OCI-M1 (cell line): ENCODE measurements at places on chromosomes 2 and 18.

- no peak for DNase-seq
Observed at GRCh38 chr18:49949951-49950395, 136.6 kb upstream of the ACAA2 start.

DNA sequence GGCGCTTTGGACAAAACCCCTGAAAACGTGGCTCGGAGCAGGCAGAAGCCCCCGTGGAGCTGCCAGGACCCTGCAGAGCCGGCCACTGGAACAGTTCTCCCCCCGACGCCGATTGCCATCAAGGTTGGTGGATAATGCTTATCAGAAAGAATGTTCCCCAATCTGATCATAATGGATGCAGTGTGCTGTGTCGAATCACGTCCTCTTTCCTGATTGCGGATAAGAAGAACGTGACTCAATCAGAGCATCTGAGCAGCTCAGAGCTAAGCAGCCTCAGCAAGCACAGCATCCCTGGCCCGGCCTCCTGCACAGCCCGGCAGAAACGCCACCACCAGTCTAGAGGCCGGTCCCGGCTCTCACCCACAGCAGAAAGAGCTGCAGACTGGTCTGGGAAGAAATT, 488.0 kb downstream of the EIPR1 start:
- DNase-seq = no peak

DNA sequence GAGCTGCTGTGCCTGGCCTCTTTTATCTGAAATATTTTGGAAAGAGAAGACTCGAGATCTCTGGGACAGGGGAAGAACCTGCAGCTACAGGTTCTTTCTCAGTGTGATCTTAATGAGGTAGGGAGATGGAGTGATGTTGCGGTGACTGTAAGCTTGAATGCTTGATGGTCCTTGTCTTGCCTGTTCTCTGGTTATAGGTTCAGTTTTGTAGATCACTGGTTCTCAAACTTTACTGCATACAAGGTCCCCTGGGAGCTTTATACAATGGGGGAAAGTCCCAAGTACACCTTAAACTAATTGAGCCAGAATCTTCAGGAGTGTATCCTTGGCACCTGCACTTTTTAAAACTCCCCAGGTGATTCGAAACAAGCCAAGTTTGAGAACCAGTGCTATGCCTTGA, 136.7 kb upstream of the CXCR4 start:
- DNase-seq = no peak

GRCh38 chr2:96923810-96924774, 54.2 kb upstream of the SEMA4C start:
- no peak for DNase-seq

- no peak for DNase-seq
Observed at GRCh38 chr2:105675841-105676240, 68.9 kb upstream of the NCK2 start.

DNA sequence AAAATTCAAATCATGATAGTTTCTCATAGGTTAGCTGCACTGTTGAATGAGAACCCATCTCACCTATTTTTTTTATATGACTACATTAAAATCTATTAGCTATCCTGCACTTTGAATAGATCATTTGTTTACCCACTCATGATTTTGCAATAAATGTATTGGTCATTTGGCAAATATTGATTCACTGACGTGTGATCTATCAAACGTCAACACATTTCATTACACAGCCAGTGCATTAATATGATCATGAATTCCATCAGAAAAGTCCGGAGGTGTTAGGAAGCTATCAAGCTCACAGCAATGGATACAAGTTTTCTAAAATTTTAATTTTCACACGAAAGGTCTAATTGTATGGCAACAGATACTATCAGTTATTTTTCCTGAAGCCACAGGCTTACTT, 128.2 kb upstream of the ID2 start:
- DNase-seq = no peak

DNA sequence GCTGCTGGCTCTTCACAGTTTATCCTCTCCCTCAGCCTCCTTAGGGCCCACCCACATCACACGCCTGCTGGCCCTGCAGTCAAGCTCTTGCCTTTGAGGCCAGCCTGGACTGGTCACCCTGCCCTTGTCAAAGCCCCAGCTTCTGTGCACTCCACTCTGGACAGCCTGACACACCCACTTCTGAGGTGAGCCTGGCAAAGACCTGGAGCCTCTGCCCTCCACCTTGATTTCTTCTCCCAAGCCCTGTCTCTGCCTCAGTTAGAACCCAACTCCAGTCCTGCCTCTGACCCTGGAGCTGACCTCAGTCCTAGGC, 37.0 kb upstream of the TAF1B start:
- no peak for DNase-seq

- DNase-seq = no peak
Observed at GRCh38 chr2:68284896-68285295, 32.6 kb upstream of the PPP3R1 start.

GRCh38 chr2:99697811-99698568, 208.2 kb upstream of the REV1 start:
- no peak for DNase-seq

DNA sequence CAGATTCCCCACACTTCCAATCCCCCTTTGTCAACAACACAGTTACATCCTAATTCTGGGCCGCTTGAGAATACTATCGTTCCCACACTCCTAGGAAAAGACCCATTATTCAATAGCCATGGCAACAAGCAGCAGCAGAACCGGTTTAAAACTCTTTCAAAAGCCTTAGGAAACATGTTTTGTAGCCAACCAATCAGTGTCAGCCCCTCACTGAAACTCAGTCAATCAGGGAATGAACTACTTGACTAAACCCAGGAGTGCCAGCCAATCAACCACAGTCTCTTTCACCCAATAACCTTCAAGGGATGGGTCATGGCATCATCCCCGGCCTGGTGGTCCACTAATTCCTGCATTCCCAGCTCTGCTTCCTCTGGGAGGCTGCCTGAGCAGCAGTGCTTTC, 204.8 kb upstream of the HS6ST1 start:
- no peak for DNase-seq

DNA sequence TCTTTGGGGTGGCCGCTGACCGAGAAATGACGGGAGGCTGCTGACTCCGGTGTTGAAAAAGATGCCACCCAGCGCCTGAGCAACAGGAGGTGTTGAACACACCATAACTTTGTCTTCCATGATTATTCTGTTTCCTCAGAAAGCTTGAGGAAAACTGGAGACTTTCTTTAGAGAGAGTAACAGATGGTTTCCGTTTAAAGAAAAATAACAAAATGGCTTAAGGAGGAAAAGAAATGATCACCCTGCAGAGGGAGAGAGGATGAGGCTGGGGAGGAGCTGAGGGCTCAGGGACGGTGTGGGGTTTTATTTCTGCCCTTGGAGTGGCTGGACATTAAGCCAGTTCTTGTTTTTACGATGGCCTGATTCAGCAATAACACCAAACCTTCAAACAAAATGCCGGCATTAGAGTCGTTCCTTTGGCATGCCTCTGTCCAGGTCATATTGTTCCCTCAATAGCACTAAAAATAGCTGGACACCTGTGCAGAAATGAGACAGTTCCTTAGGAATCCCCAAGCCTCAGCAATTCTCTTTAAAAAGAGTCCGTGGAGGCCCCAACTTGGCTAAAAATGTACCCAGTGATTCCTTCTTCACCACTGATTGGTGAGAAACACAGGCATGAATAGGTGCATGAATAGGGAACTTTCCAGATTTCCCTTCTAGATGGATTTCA, 182.4 kb downstream of the ALPK2 start:
- DNase-seq = no peak

DNA sequence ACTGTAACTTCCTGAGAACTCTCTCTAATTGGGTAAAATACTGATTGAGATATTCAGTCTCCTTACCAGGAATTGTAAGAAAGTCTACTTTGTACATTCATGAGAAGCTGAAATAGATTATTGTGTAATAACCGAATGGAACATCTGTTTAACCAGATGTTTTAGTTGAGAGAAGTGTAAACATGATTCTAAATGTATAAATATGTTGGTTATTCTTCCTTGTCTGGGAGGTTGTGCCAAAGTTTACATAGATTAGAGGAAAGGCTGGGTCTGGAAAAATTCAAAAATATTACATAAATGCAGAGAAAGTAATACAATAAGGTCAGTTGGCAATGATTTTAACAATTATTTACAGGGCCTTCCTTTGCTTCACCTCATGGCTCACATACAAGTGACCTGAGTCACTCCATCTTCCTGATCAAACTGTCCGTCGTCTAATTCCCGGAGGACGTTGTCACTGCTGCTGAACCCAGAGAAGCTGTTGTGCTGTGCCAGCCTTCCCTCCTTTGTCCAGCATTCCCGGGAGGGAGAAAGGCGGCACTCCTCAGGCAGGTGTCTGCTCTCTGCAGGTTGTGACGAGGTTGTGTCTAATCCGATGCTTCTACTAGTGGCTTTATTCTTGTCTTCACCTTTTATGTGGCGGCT, 55.9 kb downstream of the MOB4 start:
- DNase-seq = no peak

- no peak for DNase-seq
Observed at GRCh38 chr18:49481317-49481716, 5.7 kb downstream of the C18orf32 start.
